ENCODE measurements at places on chromosomes 6 and 20. TPM values are rescaled to one million over a fixed set of nuclear protein-coding genes. Genes with fewer than 3 reads are reported as not detected.
A peak's percentile ranks its signal among the peaks of the same experiment; 100 is the strongest.

DNA sequence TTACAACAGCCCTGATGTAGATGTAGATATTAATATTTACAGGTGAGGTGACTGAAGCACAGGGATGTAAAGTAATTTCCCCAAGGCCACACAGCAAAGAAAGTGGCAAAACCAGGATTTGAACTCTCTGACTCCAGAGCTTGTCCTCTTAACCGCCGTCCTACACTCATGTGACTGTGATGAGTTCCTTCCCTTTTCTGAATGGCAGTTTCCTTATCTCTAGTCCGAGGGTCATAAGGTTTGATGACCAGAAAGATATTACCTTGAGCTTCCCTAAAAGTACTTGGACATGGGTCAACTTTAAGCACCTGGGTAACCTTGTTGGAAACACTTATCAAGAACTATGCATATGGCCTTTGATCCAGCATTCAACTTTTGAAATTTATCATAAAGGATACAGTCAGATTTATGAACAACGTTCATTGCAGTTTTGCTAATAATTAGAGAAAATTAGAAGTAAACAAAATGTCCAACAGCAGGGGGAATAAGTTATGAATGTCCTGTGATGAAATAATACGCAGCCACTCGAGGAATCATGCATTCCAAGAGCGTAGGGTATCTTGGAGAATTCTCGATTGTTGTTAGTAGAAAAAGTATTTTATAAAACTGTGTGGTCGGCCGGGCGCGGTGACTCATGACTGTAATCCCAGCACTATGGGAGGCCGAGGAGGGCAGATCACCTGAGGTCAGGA is 2.3 kb upstream of the TLDC2 start:
- no peak for DNase-seq

GRCh38 chr6:9977411-9977810 is 437.5 kb downstream of the TFAP2A start:
- no peak for DNase-seq

APCDD1L gene
- polyA plus RNA-seq: not detected

ZBTB46 gene
- 8.0 TPM for polyA plus RNA-seq

- DNase-seq: no peak
Observed at GRCh38 chr20:38261054-38261390, 487 bp upstream of the KIAA1755 start.

DNA sequence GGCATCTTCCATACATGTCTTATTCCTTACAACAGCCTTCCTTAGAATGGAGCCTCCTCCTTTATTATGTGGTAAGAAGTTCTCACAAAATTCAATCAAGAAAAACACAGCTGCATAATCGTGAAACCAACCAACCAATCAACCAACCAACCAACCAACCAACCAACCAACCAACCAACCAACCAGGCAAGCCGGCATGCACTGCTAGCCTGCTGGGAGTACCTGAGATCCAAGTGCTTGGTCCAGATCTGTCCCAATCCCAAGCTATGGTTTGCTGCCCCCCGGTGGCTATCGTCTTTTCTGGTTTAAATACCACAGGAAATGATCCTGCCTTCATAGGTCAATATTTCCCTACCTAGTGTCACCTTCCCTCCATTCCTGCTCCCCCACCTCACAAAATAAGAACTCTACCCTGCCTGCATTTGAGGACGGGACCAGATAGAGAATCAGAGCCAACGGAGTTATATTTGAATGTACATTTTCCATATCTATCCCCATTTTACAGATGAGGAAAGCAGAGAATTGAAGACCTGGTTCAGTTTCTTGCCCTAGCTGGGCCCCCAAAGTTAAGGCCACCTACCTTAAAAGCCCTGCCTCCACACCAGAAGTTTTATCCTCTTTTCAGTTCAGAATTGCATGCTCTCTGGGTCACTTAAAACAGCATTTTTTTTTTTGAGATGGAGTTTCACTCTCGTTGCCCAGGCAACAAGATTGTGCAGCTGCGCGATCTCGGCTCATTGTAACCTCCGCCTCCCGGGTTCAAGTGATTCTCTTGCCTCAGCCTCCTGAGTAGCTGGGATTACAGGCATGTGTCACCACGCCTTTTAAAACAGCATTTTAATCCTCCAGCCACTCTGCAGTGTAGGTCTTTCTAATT is 27.1 kb downstream of the RAB44 start:
- peak; percentile 15 for DNase-seq

GRCh38 chr6:5623769-5624168 is 362.5 kb downstream of the FARS2 start:
- DNase-seq: no peak

AGPAT4 gene
- 14.1 TPM for polyA plus RNA-seq

- peak; percentile 53 for DNase-seq
Observed at GRCh38 chr6:109867009-109867969, 110.8 kb upstream of the GPR6 start.

GRCh38 chr20:23497536-23497935 is 6.6 kb downstream of the CST8 start:
- DNase-seq: no peak

CLIC5 gene
- 8.8 TPM for polyA plus RNA-seq

DNA sequence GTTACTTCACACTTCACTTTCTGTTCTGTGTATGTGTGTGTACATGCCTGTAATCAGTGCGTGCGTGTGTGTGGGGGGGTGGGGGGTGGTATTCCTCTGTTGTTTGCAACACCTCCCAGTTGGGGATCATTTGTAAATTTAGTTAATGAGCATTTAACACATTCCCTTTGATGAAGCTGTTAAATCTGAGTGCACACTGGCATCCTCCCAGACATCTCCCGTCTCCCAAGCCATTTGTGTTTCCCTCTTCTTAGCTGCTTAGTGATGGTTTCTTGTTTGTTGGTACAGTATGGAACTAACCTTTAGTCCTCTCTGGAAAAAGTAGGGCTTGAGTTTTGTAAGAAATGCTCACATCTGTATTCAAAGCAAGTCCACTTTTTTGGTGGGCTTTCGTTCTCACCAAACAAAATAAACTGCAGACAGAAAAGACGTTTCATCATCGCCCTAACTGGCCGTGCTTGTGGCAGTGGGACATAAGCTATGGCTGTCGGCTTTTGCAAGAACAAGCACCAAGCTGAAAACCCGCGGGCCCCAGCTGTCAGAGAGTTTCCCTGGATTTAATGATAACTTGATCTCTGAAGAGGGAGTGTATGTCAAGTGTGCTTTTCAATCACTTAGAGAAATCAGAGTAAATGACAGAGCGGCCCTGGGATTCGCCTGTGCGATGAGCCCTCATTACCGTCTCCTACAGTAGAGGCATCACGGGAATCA is 54.9 kb upstream of the SASH1 start:
- no peak for DNase-seq

NCOA5 gene
- 54.3 TPM for polyA plus RNA-seq

DNA sequence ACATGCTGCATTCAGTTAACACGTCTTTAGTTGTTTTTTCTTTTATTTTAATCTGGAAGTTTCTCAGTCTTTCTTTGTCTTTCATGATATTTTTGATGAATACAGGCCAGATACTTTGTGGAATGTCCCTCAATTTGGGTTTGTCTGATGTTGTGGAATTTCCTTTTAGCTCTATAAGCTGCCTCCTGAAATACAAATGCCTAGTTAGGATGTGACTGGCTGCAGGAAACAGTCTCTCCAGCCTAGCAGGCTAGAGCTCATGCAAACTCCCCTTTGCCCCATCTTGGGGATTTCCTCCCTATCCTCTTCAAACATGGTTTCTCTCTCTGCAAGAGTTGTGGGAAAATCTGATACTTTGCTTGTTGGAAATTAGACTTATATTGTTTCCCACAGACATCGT is 89.3 kb upstream of the JAG1 start:
- no peak for DNase-seq

FOXA2 gene
- 44.2 TPM for polyA plus RNA-seq

- no peak for DNase-seq
Observed at GRCh38 chr20:50036703-50037102, 53.9 kb downstream of the SNAI1 start.

Measured in right lung (tissue), 10 donors.